ENCODE measurements at places on chromosomes 11 and 22.

DNA sequence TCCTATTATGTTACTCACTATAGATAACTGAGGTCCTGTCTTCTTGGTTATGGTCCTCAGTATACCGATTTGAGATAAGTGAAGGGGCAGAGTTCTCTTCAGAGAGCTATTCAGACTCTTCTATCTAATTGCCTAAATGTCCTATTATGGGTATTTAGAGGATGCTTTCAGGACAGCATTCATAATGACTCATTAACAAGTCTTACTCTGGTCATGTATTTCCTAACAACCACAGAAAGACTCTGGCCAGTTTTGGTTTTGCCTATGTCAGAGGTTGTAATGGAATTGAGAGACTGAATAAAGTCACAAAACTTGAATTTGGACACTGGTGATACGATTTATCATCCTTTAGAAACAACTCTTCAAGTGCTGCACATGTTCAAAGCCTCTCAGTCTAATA is 1233.0 kb downstream of the JRKL start:
- DNase-seq = no peak

- no peak for DNase-seq
These were observed 51.1 kb downstream of the WNT7B start for GRCh38 chr22:45925811-45926351.

DNA sequence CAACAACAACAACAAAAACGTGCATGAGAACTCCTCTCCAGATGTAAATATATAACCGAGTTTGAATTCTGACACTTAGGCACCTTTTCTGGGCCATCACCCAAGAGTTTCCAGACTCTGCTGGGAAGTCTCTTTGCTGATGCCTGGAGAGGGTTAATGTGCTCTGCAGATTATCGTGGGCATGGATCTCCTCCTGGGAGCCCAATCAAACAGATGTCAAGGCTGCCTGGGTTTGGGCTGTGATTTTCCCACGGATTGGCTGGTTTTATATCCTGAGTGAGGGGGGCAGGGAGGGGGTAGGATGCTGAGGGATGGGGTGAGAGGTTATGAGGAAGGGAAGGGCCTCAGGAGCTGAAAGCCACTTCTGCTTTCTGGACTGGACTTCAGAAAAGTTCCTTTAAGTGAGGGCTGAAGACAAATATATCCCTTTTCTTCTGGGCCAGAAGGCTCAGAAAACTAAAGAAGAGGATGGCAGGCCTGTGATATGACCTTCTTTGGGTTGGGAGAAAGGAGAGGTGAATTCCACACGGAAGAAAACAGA is 4.2 kb downstream of the ELF5 start:
- no peak for DNase-seq

DNA sequence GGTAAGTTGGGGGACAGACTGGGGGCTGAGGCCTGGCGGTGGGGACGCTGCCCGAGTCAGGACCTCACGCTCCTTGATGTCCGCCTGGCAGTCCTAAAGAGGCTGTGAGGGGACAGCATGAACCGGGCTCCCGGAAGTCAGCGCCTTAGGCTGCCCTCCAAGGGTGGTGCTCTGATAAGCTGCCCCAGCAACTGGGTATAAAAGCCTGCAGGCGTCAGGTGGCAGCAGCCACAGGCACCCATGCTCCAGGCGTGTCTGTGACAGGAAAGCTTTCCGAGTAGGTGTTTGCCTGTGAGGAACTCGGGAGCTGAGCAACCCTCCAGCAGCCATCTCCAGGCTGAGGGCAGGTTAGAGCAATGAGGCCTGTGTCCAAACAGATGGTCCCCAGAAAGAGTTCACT is 53.0 kb downstream of the ST3GAL4 start:
- no peak for DNase-seq

GRCh38 chr11:14409891-14410290 is 50.9 kb upstream of the RRAS2 start:
- DNase-seq = no peak

GRCh38 chr11:69992026-69992425 is 86.1 kb upstream of the ANO1 start:
- no peak for DNase-seq

DNA sequence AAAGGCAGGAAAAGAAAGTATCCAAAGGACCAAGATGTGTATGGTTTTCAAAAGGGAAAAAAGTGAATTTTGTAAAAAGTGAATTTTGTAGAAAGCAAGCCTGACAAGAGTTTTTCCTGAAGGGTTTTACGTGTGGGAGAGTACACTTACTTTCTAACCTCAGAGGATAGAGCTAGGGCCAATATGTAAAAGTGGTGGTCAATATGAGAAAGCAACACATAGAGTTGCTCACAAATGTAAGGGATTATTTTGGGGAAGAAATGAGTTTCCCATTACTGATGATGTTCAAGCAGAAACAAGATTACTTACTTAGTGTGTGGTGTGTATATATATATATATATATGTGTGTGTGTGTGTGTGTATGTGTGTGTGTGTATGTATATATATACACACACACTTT is 162.5 kb downstream of the SWAP70 start:
- no peak for DNase-seq

GRCh38 chr11:4048340-4048739 is 46.3 kb upstream of the RRM1 start:
- no peak for DNase-seq

DNA sequence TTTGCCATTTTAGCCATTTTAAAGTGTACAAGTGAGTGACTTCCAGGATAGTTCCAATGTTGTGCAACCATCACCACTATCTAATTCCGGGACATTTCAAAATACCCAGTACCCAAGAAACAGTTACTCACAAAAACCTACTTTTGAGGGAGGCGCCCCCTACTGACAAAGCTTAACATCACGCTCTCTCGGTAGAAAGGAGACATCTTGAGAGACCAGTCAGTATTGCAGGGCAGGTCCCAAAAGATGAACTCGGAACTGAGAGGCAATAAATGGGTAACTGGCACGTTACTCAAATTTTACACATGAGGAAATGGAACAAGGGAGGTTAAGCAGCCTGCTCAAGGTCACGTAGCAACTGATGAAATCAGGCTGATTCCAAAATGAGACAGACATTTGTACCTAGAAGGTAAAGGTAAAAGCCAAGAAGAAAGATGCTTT is 50.0 kb upstream of the POU2AF1 start:
- no peak for DNase-seq

DNA sequence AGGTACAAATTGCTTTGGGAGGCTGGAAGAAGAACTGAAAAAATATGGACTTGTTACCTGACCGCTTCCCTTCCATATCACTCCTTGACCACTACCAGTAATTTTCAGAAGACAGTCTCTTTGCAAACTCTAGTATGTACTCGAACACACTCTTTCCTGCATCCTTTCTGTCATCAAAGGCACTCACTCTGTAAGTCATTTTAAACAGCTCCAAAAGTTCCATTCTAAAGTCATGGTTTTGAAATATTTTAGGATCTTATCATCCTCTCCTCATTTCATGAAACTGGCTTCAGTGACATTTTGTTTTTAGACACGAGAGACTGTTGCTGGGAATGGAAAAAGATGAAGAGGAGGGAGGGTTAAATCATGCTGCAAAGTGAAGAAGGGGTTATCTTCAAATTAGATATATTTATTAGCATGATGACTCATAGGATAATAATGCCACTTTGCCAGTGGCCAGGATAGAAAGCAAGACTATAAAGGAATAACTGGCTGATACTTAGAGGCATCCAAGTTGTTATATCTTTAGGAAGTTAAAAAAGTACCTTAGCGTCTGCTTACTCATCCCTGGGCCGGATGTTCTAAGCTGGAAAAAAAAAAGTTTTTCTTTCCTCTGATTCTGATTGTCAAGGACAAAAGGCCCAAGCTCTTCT is 549.3 kb downstream of the METTL15 start:
- DNase-seq = no peak

DNA sequence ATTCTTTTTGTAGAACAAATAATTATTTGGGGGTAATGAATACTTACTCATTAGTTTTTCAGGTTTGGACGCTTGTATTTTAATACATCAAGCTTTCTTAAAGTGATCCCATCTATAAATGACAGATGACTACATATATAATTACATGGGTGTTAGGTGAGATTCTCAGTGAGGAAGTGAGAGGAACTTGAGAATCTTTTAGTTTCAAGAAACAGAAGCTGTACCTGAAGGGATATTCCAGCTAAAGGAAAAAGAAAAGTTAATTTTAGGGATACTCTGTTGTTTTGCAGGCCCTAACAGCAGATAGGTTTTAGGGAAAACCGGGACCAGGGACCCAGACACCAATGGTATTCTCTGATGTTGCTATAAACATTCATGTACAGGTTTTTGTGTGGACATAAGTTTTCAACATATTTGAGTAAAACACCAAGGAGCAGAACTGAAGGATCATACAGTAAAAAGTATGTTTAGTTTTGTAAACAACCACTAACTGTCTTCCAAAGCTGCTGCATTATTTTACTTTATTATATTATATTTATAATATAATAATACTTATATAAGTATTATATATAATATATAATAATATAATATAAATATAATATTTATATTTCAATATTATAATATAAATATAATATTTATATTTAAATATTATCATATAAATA is 24.1 kb upstream of the PHOX2A start:
- DNase-seq = no peak

GRCh38 chr22:22515890-22516289 is 4.2 kb downstream of the ZNF280A start:
- no peak for DNase-seq

GRCh38 chr11:62559204-62559603 is 12.6 kb upstream of the AHNAK start:
- no peak for DNase-seq

DNA sequence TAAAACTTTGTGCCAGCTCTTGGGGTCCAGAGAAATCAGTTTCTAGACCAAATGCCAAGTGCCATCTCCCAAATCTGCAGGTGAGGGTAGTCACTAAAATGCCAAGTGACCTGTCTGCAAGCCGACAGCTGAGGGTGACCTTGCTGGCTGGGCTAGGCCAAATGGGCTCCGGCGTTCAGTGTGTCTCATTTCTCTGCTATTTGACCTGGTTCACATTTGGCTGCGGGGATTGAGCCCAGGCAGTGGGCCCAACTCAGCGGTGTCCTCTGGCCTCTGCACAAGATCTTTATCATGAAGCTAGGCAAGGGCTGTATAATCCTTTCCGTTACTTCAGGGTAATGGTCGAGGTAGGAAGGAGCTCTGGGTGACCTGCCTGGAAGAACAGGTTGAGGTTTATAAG is 87.5 kb downstream of the SNX19 start:
- DNase-seq = no peak

- no peak for DNase-seq
These were observed 515.1 kb downstream of the INSC start for GRCh38 chr11:15629690-15630321.

- no peak for DNase-seq
These were observed 40.7 kb upstream of the ARHGAP20 start for GRCh38 chr11:110752890-110753289.

GRCh38 chr11:1943977-1944376 is 3.2 kb upstream of the MRPL23 start:
- no peak for DNase-seq

DNA sequence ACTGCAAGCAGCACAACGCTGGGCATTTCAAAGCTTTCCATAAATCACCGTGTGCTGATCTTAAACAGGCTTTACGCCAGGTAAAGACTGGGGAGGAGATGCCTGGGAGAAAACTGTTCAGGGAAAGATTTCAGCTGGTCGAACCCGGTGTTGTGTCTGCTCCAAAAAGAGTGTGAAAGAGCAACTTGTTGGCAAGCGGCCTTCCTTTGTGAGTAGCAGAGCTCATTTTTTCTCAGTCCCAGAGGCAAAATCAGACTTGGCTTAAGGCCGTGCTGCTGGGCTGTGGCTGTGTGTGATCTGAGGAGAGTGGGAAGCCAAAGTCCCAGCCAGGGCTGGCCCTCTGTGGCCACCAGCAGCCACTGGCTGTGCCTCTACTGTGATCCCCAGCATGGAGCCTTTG is 75.7 kb upstream of the E2F8 start:
- no peak for DNase-seq

GRCh38 chr11:116505298-116506262 is 267.2 kb downstream of the BUD13 start:
- DNase-seq = no peak

DNA sequence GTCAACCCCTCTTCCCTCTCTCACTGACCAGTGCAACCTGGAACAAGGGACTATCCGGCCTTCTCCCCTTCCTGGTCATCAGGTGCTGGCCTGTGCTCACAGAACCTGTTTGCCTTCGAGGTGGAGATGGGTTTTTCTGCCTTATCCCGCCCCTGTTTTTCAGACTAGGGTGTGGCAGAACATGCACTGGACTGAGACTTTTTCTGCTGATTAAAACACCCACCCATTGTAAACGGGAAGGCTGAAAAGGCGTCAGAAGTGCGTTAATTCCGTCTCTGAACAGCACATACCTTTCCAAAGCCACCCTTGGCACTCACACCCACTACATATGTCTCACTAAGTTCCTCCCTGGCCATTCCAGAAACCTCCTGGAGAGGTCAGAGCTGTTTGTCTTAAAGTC is 4.4 kb upstream of the B3GNT6 start:
- no peak for DNase-seq

GRCh38 chr11:15118431-15118830 is 3.7 kb downstream of the INSC start:
- DNase-seq = no peak

GRCh38 chr11:3994030-3994640 is 100.5 kb upstream of the RRM1 start:
- DNase-seq = no peak

DNA sequence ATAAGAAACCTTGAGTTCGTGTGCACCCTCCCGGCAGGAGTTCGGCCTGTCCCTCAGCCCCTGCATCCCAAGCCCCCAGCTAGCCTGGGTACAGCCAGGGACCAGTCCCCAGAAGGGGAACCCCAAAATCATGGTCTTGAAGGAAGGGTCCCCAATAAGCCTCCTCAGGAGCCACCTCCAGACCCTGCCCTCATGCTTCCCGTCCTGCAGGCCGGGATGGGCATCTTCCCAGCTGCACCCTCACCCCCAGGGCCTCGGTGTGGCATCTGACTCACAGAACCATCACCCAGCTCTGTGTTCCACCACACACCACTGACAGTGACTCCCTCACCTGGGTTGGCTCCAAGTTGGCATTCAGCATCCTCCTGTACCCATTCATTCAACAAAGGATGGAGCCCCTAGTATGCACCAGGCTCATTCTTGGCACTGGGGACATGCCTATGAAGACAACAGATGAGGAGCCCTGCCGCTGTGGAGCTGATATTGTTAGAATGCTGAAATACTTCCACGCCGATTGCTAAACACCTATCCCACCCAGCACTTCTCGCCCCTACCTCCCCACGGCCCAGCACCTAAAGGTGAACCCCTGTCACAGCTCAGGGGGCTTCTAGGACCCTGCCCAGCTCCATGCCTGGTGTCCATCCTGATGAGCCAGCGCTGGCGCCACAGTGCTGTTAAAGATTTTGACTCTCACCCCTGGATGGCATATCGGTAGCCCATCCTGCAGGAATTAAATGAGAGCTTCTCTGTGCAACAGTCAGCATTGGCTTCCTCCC is 77.8 kb downstream of the BUD13 start:
- no peak for DNase-seq
